ENCODE measurements at places on chromosomes 7 and 10.

DNA sequence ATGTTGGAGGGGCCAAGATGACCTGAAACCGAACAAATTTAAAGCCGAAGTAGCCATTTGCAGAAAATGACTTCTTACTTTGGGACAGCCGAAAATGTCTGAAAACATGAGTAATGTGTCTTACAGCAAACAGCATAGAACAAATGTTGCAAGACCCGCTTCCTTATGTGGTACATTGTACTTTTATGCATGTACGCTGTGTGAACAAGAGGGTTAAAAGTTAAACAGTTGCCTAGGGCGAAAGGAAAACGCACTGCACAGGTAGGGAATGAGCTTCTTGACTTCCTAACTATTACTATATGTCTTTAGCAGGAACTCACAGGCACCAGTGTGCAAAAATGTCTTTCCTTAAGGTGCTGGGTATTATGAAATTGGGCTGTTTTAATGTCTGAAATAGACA lies 303.5 kb upstream of the MGMT start:
- DNase-seq, result no peak

DNA sequence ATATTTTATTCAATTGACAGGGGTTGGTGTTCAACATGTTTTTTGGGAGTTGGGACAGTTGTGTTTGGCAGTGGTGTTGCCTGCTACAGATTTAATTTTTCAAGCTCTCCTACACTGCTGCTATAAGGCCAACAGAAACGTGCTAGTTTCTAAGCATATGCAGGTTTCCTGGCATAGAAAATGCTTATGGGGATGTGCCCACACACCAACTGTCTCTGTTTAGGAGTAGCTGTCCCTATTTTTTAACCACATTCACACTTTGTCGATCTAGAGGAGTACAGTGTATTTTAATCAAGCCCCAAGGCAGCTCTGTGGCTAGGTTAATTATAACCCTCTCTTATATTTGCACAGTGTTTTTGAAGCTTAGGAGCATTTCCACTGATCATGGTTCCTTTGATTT lies 28.6 kb downstream of the TMEM178B start:
- DNase-seq, result no peak

- DNase-seq, result no peak
Measured at GRCh38 chr7:139889186-139889871, 60.3 kb downstream of the TBXAS1 start.

GRCh38 chr7:83366629-83367028 lies 203.9 kb upstream of the PCLO start:
- no peak for DNase-seq

- DNase-seq, result no peak
Measured at GRCh38 chr10:689452-690371, at the start of gene DIP2C. Gene DIP2C, minus strand, starts transcription at chr10:689668. Its CDS starts 90 bp downstream, at chr10:689578.

DNA sequence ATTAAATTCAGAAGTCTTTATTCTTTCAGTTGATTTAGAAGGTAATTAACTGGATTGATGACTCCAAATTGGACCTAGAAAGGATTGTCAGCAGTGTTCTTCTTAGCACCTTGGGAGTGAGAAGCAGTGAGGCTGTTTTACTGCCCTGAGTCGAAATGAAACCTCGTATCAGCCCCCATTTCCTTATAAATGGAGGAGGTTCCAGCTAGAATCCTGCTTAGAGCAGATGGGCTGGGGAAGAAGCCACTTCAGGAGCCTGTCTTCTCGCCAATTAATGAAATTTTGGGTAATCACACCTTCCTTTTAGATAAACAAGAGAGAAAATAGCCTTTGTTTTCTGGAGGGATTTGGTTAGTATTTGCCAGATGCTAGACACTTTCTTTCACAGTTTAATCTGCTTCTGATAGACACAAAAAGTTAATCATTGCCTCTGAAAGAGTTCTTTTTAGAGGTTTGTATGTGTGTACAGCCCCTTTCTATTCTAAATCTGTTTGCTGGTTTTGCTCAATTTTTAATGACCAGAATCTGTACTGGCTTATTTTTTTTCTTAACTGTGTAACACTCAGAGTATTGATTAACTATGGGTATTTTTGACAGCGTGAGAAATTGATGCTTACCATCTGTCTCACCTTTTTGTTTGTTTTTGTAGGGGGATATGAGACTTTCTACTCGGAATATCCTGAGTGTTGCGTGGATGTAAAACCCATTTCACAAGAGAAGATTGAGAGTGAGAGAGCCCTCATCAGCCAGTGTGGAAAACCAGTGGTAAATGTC lies 4.6 kb downstream of the DUSP5 start:
- no peak for DNase-seq

DNA sequence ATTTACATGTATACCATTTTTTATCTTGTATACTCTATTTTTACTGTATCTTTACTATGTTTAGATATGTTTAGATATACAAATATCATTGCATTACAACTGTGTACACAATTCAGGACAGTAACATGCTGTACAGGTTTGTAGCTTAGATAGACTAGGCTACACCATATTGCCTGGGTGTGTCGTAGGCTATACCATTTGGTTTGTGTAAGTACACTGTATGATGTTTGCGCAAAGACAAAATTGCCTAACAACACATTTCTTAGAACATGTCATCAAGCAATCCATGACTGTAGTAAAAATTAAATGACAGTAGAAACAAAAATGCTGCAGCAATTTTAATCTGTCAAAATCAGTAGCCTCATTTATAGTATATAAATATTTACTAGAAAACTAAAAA lies 812.2 kb downstream of the GRM8 start:
- DNase-seq, result no peak

GRCh38 chr7:148245381-148245780 lies 345.2 kb upstream of the C7orf33 start:
- no peak for DNase-seq

DNA sequence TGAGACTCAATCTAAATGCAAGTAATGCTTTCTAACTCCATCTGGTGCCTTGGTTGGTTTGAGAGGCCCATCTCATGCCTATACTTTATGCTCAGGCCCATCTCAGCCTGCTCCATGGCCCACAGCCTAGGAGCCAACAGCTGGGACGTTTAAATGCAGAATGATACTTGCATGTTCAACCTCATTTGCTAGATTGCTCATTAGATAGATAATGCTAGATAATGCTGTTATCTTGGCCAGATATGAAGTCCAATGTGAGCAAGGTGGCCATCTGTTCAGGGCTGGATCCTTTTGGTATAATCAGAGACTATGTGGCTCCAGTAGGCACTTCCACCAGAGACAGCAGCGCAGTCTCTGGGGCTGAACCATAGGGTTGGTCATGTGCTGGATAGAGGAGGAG lies 321.6 kb upstream of the PHYHIPL start:
- no peak for DNase-seq

- no peak for DNase-seq
Measured at GRCh38 chr10:87837445-87837844, 19.4 kb upstream of the ATAD1 start.

- DNase-seq, result no peak
Measured at GRCh38 chr10:80372675-80373074, 16.1 kb downstream of the DYDC2 start.

All from cortex of kidney (tissue), 1 donor.